CD8-positive, alpha-beta memory T cell (primary cell): ENCODE measurements at places on chromosomes 7 and 10. TPM values are rescaled to one million over a fixed set of nuclear protein-coding genes. Genes with fewer than 3 reads are reported as not detected.

DNA sequence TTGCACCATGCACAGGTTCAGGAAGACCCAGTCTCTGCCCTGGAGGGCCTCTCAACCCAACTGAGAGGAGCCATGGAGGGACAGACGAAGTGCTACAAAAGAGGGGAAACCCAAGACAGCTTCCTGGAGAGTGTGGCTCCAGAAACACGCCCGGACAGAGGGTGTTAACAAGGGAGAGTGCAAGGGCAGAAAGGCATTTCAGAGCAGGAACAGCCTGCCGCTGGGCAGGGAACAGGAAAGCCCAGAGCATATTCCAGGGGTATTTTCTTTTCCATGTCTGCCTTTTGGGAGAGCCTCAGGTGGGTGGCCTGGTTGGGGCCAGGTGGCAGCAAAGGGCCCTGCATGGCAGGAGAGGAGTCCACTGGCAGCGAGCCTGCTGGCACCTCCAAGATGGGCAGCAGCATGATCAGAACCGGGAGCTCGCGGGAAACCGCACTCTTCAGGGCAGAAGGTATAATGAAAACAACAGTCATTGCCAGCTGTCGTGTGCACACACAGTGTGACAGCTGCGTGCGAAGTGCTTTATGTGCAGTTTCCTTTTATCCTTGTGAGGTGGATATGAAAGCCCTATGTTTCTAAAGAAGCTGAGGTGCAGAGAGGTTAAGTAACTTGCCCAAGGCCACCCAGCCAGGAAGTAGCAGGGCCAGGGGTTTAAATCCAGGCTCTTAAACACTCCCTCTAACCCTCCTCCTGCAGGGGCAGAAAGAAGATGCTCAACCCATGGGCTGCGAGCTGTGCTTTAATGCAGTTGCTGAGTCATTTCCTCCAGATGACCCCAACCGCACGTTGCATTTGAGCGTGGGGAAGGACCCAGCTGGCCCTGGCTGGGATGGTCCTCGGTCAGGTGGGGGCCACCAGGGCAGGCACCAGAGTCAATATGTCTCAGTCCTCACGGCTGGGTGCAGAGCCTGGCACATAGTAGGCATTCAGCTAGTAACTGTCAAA is 128.6 kb downstream of the OAT start:
- no peak for DNase-seq

GRCh38 chr7:22137466-22137865 is 191.8 kb upstream of the CDCA7L start:
- DNase-seq: no peak

DNA sequence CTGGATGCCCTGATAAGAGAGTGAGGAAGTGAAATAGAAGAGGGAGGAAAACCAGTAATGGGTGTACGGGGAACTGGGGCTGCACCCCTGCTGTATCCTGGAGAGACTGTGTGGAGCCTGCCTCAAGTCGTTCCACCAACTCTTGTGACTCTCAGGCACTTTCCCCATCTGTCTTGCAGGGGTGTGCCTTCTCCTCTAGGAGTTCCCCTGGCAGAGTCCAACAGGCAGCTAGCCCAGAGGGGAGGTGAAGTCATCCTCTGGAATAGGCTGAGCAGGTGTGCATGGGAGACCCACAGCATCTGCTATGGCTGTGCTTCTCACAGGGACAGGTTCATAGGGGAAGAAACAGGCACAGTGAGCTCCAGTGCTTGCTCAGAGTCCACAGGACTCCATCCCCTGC is 46.8 kb downstream of the WIPF3 start:
- DNase-seq: no peak

The PROSER2 gene
- total RNA-seq: 2.4 TPM

The SEPTIN14 gene
- not detected for total RNA-seq

The TAS2R3 gene
- total RNA-seq: 1.0 TPM
